SHP77 treated with DMSO at 0.1 percent for 48 hours (cell line): ENCODE measurements at places on chromosomes 16 and 17.

DNA sequence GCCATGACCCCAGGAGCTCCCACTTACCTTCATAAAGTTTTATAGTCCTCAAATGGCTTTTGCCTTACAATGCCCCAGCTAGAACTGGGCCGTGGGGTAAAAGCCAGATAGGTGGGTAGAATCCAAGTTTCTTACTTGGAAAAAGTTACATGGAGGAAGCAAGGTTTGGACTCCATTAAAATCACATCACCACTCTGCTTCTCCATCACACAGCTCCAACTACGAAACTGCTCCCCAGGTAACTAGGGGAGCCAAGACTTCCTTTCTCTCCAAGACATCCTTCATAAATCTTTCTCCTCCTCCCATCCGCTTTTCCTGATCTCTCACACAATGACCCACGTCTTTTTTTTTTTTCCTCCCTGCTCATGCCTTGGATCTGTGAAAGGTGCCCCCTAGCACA is 130.8 kb upstream of the RCVRN start:
- no peak for DNase-seq

GRCh38 chr17:61517843-61518606 is 65.8 kb downstream of the TBX4 start:
- no peak for DNase-seq

GRCh38 chr16:64745258-64745930 is 376.5 kb downstream of the CDH11 start:
- DNase-seq = no peak

- no peak for DNase-seq
These were observed 7.2 kb upstream of the MRPS23 start for GRCh38 chr17:57856792-57857620.

- DNase-seq = no peak
These were observed 43.1 kb downstream of the ANKFY1 start for GRCh38 chr17:4220655-4221054.

- no peak for DNase-seq
These were observed 10.6 kb downstream of the ADCY7 start for GRCh38 chr16:50276801-50277555.

- DNase-seq = no peak
These were observed 239.0 kb downstream of the SOX9 start for GRCh38 chr17:72359811-72360210.

DNA sequence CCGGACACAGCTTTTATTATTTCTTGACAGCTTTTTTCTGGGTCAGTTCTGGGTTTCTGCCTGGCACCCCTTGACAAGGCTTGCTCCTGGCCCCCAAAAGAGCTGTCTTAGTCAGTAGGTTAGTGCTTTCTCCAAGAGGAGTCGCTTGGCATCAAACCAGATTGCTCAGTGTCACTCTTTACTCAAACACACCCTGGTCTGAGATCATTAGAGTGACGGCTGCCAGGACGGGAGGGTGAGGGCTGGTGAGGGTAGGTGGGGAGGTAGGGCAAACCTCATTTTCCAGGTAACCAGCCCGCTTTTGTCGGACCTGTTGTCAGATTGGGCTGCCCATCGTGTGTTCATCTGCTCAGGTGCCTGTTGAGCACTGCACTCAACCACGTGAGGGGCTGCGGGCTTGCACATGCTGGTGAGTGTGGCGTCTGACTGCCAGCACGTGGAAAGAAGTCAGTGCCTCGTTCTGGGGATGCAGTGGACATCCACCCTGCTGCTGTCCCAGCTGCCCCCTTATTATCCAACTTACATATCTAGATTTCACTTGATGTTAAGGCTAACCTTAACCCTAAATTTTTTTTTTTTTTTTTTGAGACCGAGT is 12.4 kb downstream of the TMEM94 start:
- no peak for DNase-seq

- DNase-seq = no peak
These were observed 25.9 kb upstream of the FOXJ1 start for GRCh38 chr17:76166906-76167305.

DNA sequence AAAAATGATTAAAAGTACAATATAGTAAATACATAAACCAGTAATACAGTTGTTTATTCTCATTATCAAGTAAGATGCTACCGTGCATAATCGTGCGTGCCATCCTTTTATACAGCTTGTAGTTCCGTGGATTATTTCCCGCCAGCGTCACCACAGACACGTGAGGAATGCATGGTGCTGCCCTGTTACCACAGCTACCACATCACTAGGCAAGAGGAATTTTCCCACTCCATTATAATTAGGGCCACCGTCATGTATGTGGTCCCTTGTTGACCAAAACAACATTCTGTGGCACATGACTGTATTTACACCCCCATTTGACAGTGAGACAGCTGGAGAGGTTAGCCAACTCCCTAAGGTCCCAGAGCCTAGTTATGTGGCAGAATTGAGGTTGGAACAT is 30.5 kb upstream of the LGALS9 start:
- DNase-seq = no peak

GRCh38 chr16:68117884-68118283 is 32.7 kb downstream of the NFATC3 start:
- DNase-seq = no peak
